ENCODE measurements at places on chromosomes 2 and 18.

GRCh38 chr2:240387669-240388358, 47.6 kb upstream of the GPC1 start:
- peak; percentile 24 for DNase-seq

DNA sequence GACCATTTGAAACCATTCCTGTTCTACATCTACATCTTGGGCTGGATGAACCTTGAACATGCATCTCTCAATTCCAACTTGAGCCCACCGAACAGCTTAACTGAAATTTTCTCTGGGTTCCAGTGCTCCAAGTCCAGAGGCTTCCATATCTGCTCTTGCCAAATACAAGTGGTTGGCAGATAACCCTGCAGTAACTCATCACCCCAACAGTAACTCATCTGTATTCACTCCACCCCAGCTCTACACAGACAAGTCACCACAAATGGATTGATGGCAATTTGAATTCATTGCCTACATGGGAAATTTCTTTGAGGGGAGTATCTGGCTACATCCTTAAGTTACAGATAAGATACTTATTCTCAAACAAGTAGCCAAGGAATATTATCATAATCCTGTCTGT, 502.4 kb upstream of the TNP1 start:
- no peak for DNase-seq

DNA sequence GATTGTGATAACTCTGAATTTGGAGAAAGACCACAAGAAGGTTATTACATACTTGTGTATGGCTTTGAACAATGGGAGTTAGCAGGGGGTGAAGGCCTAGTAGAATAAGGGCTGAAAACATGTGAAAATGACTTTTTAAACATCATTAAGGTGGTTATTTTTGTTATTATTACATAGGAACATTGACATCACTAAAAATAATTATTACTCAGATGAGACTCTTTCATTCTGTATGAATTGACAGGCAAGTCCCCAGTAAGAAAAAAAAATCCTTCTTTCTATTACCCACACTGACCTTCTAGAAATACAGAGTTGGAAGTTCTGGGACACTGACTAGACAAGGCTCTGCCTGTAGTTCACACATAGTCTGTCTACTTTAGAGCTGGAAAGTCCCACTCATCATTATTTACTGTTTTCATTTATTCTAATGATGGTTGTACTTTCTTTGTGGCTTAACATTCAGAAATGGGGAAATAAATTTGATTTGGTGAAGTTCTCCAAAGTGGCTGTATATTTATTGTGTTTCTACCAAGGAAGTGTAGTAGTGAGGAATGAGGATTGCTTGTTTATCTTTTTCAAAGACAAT, 219.6 kb upstream of the EPAS1 start:
- no peak for DNase-seq

- no peak for DNase-seq
Measured at GRCh38 chr2:163812926-163813520, 77.2 kb upstream of the FIGN start.

DNA sequence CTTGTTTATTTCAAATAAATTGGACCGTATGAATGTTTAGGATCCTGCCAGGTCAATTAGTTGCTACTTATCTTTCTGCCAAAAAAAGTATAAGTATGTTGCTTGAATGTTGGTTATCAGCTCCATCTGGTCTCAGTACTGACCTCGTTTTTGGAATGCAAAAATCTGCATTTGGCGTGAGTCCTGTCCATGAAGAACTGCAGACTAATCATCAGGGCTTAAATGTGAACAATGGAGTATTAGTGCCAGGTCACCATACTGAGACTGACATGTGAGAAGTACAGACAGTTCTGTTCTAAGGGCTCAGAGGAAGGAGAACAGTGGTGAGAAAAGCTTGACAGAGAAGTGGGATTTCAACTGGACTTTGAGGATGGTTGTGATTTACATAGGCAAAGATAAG, 393.1 kb upstream of the SLC14A2 start:
- DNase-seq, result no peak

- DNase-seq, result no peak
Measured at GRCh38 chr2:202016579-202017227, 17.0 kb upstream of the FZD7 start.

GRCh38 chr18:54260396-54261072, 8.8 kb upstream of the POLI start:
- no peak for DNase-seq

DNA sequence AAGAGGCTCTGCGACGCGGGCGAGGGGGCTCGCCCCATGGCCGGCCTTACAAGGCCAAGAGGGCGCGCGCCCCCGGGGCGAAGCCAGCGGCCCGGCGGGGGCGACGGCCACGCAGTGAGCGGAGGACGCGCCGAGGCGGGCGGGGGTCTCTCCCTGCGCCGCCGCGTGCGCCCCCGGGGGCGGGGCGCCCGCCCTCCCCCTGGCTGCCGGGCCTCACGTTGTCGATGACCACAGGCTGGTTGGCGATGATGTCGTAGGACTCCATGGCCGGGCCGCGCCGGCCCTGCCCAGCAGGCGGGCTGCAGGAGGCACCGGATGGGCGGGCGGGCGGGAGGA, 250 bp downstream of the ACTR1B start:
- DNase-seq, result no peak

GRCh38 chr18:41893432-41893831, 61.6 kb upstream of the PIK3C3 start:
- no peak for DNase-seq

DNA sequence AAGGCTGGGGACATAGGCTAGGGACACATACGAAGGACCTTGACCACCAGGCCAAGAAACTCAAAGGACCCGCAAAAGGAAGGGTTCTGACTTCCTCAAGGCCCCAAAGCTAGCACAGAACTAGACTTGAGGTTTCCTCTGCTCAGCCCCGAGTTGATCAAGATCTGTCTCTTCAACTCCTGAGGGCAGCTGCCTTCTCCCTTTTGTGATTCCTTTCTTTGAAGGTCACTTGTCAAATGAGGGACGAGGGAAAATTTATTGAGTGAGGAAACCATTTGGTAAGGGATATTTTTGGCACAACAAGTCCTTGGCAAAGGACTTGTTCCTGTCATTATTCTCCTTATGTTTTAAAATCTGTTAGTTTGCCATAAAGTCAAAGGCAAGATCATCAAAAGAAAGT, 12.3 kb upstream of the ROCK2 start:
- DNase-seq, result no peak

- no peak for DNase-seq
Measured at GRCh38 chr2:152582081-152582480, 135.2 kb downstream of the PRPF40A start.

DNA sequence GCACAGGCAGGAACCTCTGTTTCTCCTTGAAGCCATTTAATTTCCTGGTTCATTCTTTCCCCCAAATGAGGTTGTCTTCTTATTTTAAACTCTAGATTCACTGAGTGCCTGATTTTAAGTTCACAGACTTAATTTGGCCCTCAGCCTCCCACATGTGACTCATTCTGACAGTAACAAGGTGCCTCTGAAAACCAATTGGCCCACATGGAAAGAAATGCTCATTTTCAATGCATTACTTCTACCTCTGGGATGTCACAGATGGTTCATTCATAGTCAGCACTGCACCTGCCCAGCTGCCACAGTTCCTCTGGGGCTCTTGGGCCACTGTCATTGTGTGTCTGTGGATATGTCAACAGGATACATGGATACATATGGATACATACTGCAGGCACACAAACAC, 140.4 kb upstream of the CAPN13 start:
- no peak for DNase-seq

- DNase-seq, result no peak
Measured at GRCh38 chr2:232444409-232445148, 11.4 kb upstream of the ALPI start.

GRCh38 chr2:234626566-234627130, 129.8 kb upstream of the ARL4C start:
- DNase-seq, result no peak

- DNase-seq, result no peak
Measured at GRCh38 chr2:227374158-227374557, 4.9 kb downstream of the TM4SF20 start.

- no peak for DNase-seq
Measured at GRCh38 chr2:43609290-43609918, 13.6 kb upstream of the THADA start.

DNA sequence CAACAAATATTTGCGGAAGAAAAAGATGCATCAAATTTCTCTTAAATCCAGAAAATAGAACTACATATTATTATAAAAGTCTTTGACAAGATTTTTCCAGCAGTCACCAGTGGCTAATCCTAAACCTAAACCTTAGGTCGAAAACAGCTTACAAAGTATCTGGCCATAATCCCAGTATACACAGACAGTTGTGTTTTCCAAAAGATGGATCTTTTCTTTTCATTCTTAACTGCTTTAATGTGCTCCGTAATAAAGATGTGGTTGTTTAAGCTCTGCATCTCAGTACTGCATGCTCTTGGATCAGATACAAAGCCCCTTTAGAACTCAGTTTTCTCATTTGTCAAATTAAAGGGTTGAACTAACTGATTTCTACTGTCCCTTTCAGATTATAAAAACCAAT, 247.8 kb downstream of the TXNL1 start:
- DNase-seq, result no peak

- no peak for DNase-seq
Measured at GRCh38 chr2:151410485-151410834, 758 bp downstream of the RIF1 start.

- no peak for DNase-seq
Measured at GRCh38 chr2:64844087-64844486, 145.1 kb upstream of the SLC1A4 start.

- DNase-seq, result no peak
Measured at GRCh38 chr2:47720559-47720958, 62.4 kb upstream of the MSH6 start.

- DNase-seq, result no peak
Measured at GRCh38 chr2:178247250-178247649, 52.9 kb downstream of the OSBPL6 start.

DNA sequence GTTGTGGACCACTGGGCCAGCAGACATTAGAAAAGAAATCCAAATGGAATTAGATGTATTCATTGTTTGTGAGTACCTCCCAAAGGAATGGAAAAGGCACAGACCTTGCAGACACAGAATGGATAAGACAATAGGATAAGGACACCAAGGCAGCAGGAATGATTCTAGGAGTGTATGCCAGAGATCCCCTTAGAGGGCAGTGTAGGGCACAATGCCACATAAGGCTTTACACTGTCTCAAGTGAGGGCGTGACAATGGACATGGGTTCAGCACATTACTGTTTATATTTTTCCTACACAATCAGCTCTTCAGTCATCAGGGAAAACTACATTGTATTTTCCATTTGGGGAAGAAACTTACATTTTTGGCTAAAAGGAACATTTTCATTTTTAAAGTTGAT, 250.9 kb downstream of the PTH2R start:
- DNase-seq, result no peak

- DNase-seq, result no peak
Measured at GRCh38 chr18:48569915-48570264, 31.1 kb downstream of the CTIF start.

DNA sequence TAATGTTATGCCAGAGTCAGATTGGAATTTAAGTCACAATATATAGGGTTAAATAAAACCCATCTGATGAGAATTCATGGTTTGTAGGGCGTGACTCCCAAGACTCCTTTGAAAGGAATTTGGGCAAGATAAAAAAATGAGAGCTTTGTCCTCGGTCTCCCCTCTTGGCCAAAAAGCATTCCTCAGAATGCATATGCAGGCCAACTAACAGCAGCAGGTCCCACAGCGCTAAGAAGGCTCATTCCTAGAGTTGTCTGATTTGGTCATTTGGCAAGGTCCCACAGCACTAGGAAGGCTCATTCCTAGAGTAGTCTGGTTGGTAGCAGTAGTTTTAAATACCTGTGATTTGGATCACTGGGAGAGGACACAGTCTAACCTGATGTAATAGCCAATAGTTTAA, 106.3 kb upstream of the B3GNT2 start:
- DNase-seq, result no peak

- DNase-seq, result no peak
Measured at GRCh38 chr2:2699121-2699505, 368.0 kb upstream of the MYT1L start.

GRCh38 chr2:43131890-43132682, 94.3 kb downstream of the ZFP36L2 start:
- no peak for DNase-seq

DNA sequence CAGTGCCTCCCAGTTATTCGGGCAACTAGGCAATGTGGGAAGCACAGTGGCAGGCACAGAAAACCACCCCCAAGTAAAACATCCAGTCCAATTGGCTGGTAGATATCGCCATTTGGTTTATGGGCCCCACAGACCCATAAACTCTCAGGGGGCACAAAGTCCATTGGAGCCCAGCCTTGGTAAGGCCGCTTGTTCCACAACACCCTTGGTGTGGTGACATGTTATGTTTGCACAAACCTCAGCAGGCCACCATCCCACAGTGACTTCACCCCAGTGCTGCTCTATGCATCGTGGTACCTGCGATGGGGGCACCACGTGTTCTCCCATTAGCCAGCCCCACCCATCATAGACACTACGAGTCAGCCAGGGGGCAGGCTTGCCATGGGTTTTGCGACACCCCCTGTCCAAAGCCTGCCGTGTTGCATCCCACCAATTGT, 18.5 kb downstream of the PHOSPHO2 start:
- DNase-seq, result no peak

- DNase-seq, result no peak
Measured at GRCh38 chr2:225413786-225414185, 14.3 kb downstream of the NYAP2 start.

DNA sequence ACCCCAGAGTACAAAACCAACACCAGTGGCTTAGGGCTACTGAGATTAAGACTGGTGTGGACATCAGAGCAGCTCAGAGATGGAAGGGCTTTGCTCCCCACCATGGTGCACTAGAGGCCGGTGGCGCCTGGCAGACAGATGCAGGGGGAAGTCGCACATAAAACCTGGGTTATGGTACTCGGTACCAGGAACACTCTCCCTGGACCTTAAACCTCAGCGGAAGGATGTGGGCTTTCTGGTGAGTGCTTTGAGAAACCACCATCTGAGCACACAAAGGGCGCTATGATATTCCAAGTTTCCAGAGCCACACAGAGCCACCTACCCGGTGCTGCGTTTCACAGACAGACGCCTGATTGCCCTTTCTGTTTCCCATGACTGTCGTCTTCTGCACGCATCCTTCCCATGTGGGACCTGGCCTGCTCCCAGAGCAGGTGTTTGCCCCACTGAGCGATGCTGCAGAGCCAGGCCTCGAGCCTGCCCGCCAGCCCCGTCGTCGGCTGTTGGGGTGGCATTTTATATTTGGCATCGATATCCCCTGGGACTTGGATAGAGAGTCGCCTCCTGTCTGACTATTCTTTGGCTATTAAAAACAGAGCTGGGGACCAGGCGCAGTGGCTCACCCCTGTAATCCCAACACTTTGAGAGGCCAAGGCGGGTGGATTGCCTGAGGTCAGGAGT, 89.5 kb upstream of the ODC1 start:
- no peak for DNase-seq

- DNase-seq, result no peak
Measured at GRCh38 chr2:56531668-56532420, 348.1 kb downstream of the CCDC85A start.

DNA sequence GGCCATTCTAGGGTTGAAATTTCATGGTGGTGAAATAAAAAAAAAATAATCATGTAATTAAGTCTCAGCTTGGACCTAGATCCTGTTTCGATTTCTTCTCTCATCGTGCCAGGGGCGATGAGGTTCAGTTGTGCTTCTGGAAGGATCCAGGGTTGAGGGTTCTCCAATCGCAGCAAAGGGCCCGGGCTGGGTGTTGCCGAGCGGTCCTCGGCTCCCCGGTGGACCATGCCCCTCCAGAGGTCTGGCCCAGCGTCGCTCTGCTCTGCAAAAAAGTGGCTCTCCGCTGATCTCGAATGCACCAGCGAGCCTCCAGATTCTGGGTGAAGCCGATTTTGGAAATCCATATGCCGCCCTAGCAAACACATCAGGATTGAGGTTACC, 39.0 kb downstream of the EN1 start:
- DNase-seq, result no peak

All from C1 segment of cervical spinal cord (tissue), 14 donors.